Right ventricle myocardium inferior (tissue), 1 donor: ENCODE measurements at places on chromosomes 4 and X.

GRCh38 chrX:76184891-76185290 lies 12.0 kb downstream of the PBDC1 start:
- no peak for DNase-seq

DNA sequence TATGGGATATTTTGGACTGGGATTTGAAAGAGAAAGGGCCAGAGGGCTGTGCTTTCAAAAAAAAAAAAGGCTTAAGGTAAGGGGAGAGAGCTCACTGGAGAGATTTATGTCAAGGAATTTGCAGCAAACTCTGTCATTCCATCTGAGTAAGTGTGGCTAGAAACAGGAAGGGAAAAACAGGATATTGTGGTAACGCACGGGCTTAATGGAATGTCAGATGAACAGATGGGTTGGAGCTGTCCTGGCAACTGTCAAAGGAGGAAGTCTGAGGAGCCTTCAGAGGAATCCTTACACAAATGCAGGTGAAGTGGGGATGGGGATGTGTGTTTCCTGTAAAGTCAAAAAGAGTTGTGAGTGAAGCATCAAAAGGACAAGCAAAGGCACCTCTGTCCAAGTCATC lies 15.1 kb upstream of the NKX3-2 start:
- DNase-seq: no peak

DNA sequence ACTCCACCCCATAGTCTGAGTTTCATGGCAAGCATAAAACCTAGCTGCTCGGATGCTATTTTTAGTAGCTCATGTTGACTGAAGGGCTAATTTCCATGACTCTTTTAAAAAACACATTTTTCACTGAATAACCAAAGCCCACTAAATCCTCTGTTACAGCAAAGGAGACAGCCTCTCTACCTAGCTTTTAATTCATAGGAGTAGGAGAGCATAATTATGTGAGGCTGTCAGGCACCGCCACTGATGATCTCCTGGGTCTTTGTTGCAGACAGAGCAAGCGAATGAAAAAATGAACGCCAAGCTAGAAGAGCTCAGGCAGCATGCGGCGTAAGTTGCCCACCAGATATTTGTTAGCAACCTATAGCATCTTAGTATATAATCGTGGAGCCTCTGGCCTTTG lies 53.5 kb downstream of the KIF4A start:
- no peak for DNase-seq

- no peak for DNase-seq
These were observed 55.9 kb downstream of the STARD8 start for GRCh38 chrX:68703369-68703768.

GRCh38 chr4:1207603-1208265 lies 35.4 kb upstream of the SPON2 start:
- peak; percentile 84 for DNase-seq

DNA sequence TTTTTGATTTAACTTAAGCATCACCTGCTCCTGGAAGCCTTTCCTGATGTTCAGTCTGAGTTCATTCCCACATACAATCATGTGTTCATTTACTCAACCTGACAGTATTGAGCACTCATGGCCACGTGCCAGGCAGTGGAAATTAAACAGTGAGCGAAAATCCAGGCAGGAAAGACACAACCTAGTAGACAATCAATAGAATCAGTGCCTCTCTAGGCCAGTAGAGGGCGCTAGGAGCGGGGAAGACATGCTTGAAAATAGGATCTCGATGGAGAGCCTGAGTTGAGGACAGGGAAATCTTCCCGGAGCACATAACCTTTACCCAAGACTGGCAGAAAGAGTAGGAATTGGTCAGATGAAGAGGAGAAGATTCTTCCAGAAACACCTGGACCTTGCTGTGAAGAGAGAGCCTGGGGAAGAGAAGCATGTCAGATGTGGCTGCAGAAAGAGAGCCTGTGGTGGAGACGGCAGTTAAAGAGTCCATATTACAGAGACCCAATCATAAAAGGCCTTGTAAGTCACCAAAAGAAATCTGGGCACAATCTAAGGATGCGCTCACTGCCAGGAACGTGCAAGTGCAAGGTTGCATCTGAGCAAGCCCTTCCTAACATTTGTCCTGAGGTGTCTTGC lies 103.5 kb downstream of the LDB2 start:
- DNase-seq: no peak

DNA sequence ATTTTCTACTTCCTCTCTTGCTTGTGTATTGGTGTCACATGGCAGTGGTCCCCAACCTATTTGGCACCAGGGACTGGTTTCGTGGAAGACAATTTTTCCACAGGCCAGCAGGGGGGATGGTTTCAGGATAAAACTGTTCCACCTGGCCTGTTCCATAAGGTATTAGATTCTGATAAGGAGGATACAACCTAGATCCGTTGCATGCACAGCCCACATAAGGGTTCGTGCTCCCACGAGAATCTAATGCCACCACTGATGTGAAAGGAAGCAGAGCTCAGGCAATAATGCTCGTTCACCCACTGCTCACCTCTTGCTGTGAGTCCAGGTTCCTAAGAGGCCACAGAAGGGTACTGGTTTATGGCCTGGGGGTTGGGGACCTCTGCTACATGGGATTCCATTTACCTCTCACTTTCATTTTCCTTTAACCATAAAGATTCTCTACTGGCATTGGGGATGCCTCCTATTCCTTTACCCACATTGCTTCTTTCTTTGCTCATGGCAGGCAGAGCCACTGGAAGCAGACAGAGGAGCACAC lies 38.1 kb downstream of the SEC31A start:
- DNase-seq: no peak

DNA sequence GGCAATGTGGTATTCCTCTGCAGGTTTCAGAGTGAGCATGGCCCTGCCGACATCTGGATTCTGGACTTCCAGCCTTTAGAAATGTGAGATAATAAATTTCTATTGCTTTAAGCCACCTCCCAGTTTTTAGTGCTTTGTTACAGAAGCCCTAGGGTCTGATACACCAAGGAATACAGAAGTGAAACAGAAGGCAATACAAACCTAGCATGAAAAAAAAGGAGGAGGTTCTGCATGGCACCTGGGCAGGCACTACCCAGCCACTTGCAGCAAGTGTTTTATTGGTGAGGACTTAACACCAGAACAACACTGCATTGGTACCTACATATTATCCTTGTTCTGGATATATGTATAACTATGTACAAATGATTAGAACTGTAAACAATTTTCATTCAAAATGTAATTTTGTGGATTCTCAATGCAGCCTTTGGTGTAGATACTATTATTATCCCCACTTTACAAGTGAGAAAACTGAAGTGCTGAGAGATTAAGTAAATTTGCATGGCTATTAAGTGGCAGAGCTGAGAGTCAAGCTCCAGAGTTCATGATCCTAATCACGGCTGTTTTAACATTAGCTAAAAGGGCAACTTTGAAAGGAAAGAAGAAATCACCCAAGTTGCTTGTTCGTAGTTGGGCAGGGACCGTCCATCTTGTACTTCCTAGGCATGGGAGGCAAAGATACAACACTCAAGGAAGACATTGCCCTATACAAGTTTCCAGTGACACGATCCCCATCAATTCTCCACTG lies 71.8 kb downstream of the IL21 start:
- DNase-seq: no peak

DNA sequence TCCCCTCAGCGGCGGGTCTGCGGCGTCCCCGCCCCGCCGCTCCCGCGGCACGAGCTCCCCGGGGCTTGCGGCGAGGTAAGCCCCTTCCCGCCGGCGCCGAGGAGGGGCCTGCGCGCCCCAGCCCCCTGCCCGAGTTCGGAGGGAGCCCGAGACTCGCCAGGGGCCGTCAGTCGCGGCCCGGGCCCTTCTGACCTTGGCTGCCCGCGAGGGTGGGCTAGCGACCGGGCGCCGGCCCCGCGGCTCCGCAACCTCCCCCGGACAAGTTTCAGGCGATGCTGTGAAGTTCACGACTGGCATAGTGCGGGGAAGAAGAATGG lies 554 bp downstream of the CDKL5 start:
- DNase-seq: no peak

GRCh38 chr4:13514722-13515121 lies 29.6 kb downstream of the NKX3-2 start:
- no peak for DNase-seq

DNA sequence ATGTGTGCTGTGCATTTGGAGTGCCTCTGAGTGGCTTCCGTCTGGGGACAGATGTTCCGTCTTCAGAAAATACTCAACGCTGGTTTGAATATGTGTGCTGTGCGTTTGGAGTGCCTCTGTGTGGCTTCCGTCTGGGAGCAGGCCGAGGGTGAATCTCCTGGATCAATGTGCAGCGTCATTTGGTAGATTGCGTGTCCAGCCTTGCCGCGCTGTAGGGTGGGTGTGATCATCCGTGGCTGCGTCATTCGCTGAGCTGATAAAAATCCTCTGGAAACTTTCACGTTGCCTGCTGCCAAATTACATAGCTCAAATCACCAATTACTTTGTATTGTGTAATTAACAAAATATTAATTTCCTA lies 12.1 kb downstream of the UVSSA start:
- DNase-seq: peak; percentile 18

DNA sequence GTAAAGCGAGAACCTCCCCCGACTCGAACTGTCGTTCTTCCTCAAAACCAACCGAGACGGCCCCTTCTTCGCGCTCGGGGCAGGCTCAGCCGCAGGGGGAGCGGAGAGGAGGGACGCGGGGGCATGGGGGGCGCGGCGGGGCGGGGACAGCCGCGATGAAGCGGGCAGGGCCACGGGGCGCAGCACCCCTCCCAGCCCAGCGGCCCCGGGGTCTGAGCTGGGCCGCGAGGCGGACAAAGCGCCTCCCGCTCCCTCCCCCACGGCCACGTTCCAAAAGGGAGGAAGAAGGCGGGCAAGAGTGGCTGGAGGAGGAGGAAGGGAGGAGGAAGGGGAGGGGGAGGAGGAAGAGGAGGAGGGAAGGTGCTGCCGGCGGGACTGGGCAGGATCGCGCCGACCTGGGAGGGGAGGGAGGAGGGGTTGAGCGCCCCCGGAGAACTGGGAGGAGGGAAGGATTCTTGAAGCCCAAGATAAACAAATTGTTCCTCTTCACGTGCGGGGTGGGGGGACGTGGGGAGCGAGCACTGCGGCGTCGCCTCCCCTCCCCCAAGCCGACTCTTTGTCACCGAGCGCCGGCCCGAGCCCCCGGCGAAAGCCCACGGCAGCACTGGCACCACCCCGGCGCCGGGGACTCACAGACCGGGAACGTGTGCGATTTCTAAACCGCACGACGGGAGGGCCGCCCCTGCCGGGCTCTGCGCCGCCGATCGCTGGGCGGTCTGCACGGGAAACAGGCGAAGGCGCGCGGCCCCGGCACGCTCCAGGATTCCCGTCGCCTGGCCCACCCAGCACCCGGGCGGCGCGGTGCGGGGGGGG lies 2.9 kb downstream of the MAML3 start:
- peak; percentile 92 for DNase-seq

GRCh38 chr4:88212253-88212561 lies 53.8 kb upstream of the ABCG2 start:
- no peak for DNase-seq

- no peak for DNase-seq
These were observed 79.3 kb upstream of the CAMK2D start for GRCh38 chr4:113840861-113841260.

DNA sequence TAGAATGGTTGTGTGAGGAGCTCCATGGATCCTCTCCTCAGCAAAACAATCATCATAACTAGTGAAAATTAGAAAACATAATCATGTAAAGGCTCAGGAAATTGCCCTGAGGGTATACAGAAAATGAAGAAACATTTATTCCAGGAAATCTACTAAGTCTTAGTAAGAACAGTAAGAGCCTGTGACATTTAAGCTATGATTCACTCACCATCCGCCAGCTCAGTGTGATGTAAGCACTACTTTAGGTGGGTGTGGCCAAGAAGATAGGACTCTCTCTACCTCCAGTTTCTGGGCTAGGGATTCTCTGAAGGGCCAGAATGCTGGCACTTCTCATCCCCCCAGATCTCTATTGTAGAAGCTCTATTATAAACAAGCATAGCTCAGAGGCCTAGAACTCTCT lies 147.5 kb downstream of the DLG3 start:
- DNase-seq: no peak

DNA sequence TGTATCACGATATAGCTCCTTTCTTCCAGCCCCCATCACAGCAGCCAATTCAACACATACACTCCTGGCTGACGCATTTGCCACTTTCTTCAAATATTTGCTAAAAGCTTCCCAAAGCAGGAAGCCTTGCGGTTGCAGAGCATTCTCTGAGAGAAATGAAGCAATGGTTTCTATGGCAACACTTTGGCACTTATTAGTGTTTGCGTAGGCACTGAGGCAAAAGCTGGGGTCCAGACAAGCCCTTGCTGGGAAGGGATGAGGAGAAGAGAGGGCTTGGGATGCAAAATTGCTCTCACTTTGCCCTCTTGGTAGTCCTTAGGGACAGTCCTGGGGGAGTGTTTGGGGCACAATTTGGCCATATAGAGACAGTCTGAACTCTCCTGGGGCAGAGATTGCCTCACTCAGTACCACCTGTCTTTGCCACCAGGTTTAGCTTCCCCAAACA lies 55.0 kb upstream of the PAK3 start:
- no peak for DNase-seq

- peak; percentile 80 for DNase-seq
These were observed at the start of gene PDLIM3 for GRCh38 chr4:185534866-185535611. PDLIM3 (minus strand) TSS chr4:185535507; CDS start chr4:185535434, 73 bp downstream.

DNA sequence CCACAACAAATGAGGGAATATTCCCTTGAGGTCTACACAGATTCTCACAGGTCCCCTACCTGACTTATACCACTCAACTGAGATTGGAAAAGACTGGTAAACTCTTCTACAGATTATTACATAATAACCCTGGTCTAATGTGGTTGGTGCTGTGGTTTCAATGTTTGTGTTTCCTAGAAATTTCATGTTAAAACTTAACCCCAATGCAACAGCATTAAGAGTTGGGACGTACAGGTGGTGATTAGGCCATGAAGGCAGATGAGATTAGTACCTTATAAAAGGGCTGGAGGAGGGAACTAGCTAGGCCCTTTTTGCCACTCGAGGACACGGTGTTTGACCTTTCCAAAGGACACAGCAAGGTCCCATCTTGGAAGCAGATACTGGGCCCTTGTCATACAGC lies 84.3 kb upstream of the TAPT1 start:
- no peak for DNase-seq

DNA sequence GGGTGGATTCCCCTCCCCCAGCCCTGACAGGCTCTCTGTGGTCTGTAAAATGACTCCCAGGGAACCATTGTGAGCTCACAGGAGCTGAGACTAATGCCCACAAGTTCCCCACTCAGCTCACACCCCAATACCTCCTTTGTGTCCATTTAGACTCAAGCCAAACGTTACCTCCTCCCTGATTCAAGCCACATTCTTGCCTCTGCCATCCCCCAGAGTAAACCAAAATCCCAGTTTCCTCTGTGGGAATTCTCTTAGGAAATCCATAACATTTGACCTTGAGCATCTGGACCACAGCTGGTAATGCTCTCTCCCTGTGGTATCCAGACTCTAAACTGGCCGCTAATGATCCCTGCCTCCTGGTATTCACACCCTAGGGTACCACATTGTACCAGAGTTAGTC lies 26.3 kb upstream of the KDM5C start:
- DNase-seq: no peak
